ENCODE measurements at places on chromosomes 6 and 20.

- DNase-seq, result no peak
These were observed at the start of gene HIVEP1 for GRCh38 chr6:12012038-12012557. Gene HIVEP1, plus strand, starts transcription at chr6:12012312. Its CDS starts 3,317 bp downstream, at chr6:12015629.

DNA sequence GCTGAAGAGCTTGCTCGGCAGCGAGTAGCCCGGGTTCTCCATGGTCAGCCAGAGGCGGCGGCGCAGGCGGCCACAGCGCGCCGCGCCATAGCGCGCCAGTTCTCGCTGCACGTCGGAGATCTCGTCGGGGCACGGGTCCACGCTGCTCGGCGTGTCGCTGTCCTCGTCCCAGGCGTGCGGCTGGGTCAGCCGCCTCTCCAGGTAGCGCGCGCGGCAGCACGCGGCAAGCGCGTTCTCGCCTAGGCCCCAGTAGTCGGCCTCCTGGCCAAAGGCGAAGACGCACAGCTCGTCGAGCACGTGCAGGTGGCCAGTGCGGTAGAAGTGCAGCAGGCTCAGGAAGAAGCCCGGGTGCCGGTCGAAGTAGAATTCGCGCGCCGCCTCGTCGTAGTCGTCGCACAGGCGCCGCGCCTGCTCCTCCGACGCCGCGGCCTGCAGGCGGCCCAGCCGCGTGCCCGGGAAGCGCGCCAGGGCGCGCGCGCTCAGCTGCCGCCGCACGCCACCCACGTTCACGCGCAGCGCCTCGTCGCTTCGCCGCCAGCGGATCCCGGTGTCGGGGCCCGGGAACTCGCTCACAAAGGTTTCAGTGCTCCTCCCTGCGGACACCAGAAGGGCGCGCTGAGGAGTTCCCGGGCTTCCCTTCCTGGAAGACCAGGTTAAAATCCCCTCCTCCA is 2.7 kb downstream of the KCNS1 start:
- peak; percentile 57 for DNase-seq

DNA sequence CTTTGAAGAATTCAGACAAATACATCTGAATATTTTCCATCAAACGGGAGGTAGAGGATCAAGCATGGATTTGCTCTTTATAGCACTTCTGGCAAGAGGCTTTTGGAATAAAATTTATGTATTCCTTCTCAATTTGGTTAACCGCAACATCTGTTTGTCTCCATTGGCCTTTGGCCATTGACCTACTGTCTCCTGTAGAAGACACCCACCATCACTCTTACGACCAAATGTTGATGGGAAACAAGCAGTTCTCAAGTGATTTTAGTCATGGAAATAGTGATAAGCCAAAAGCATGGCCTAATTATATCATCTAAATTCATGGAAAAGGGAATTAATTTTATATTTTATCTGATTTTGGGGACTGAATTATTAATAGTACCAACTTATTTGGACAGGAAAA is 591.9 kb downstream of the CD109 start:
- DNase-seq, result no peak

DNA sequence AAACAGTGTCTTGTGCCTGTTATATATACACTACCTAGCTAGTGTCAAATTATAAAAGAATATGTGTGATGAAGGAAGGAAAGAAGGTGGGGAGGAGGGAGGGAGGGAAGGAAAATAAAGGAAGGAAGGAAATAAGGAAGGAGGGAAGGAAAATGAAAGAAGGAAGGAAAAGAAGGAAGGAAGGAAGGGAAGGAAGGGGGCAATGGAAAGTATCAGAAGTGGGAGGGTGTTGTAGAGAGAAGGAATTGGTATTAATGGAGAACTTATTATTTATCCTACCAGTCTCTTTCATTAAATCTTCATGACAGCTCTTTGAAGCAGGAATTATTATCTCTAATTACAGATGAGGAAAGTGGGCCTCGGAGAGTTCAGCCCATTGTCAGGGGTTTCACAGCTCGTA is 202.4 kb downstream of the SAMD5 start:
- DNase-seq, result no peak

DNA sequence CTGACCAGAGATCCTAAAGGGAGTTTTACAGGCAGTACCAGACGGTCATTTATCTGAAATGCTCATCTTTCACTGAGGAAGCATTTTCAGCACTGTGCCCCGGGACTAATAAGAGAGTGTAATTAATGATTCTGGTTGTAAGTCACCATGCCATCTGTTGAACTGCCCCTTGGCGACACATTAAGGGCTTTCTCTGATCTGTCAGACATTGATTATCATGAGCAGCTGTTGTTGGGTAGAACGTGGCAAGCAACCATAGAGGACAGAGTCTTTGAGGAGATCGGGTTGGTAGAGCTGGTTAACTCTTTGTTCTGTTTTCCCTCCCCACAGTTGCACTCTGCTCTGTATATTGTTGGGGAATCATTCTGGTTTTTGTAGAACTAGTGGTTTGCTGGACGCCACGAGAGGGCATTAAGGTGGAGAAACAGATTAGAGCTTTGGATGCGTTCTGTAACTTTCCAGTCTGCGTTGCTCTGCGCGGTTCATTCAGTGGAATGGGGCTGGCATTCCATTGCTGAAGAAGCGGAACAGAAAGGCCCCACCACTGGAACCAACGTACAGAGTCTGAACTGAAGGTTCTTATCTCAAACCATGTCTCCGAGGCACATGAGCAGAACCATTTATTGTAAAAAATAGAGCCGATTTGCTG is 34.3 kb downstream of the RPRD1B start:
- DNase-seq, result no peak

GRCh38 chr6:30763155-30763617 is 18.8 kb upstream of the IER3 start:
- no peak for DNase-seq

- no peak for DNase-seq
These were observed 680.9 kb downstream of the MAFB start for GRCh38 chr20:40008177-40008576.

DNA sequence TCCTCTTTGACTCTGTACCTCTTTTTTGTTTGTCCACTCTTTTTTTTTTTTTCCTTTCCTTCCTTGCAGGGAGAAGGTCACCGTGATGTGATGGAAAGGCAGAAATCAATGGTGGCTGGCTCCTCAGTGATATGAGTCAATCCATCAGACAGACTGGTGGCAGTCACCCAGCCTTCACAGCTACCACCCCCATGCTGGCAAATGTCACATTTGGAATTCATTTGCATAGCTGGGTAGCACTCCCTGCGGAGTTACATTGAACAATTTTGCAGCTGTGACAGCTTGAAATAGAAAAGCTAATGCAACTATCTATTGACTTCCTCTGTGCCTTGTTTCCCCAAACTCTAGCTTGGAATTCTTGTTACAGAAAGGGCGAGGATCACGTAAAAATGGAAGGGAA is 668.4 kb downstream of the C6orf118 start:
- no peak for DNase-seq

- no peak for DNase-seq
These were observed 5.2 kb downstream of the BTBD9 start for GRCh38 chr6:38634518-38634917.

DNA sequence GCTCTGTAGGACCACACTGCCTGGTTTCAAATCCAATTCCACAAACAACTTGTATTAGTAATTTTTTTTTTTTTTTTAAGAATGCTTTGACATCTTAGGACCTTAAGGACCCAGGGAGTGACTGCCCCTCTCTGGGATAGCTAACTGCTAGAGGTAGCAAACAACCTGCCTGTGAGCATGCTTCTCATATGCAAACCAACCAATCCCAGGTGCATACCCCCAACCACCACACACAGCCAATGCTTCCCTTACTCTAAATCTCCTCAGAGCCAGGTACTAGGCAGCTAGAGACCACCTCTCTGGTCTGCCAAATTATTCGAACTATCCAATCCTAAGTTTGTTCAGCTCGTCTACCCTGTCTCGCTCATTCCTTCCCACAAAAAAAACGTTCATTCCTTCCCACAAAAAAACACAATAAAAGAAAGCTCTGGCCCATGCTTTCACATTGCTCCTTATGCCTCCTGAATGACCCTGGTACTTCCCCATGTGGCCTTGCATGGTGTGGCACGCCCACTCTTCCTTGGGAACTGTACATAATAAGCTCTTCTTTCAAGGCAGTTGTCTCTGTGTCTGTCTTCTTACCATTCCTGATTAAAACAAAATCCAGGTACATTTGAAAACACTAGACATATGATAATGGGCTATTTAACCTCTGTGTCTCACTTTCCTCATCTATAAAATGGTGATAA is 6.4 kb downstream of the SERAC1 start:
- DNase-seq, result no peak

DNA sequence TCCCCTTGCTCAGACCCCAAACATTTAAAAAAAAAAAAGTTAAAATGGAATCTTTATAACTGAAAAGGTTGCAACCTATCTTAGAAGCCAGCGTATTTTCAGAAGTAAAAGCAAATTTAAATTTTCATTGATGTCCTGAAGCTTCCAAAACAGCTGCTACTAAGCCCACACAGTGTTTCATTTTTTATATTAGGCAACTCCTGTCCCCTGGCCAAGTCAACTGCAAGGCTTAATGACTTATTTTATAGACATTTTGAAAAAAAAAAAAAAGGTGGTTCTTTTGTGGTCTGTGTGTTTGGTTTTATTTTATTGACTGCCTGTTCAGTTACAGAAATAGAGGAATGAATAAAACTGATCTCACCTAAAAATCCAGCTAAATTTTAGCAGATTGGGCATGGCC is 13.0 kb downstream of the CFAP61 start:
- no peak for DNase-seq

DNA sequence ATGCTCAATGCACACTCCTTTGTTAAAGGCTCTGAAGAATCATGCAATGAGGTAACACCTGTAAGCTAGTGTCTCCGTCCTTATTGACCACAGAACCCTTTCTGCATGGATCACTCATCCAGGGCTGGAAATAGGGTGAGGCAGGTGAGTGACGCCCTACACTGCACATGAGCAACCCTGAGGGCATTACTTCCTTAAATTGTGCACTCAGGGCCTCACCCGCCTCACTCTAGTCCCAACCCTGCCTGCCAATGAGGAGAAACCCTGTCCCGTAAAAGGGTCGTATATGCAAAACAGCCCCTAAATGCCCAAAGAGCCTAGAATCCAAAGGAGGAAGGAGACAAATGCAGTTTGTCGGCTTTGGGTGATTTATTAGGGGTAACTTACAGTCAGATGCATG is 33.6 kb upstream of the NOP56 start:
- DNase-seq, result no peak

DNA sequence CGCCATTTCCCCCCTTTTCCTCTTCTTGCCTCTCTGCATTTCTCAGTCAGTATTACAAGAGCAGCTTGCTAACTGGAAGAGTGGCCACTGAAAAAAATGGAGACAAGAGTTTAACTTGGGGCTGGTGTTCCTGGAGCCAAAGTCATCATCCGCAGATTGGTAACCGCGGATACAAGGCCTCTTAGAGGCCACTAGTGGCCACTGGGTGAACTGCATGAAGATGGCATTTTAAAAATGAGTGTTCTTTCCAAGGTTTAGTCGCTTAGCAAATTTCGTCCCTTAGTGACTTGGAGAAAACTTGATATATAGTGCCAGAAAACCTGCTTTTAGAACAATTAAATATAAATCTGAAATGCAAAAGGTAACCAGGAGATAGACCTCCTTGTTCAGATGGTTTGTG is 4.8 kb downstream of the F13A1 start:
- no peak for DNase-seq

- DNase-seq, result no peak
These were observed 544 bp upstream of the NRM start for GRCh38 chr6:30691208-30691847.

GRCh38 chr6:30926644-30927043 is 5.3 kb downstream of the SFTA2 start:
- DNase-seq, result no peak

- DNase-seq, result no peak
These were observed 176.4 kb downstream of the TBC1D32 start for GRCh38 chr6:121157906-121158305.

GRCh38 chr6:34771727-34772126 is 14.4 kb downstream of the SNRPC start:
- DNase-seq, result no peak

- no peak for DNase-seq
These were observed 290.9 kb upstream of the TSHZ2 start for GRCh38 chr20:52681288-52681687.

DNA sequence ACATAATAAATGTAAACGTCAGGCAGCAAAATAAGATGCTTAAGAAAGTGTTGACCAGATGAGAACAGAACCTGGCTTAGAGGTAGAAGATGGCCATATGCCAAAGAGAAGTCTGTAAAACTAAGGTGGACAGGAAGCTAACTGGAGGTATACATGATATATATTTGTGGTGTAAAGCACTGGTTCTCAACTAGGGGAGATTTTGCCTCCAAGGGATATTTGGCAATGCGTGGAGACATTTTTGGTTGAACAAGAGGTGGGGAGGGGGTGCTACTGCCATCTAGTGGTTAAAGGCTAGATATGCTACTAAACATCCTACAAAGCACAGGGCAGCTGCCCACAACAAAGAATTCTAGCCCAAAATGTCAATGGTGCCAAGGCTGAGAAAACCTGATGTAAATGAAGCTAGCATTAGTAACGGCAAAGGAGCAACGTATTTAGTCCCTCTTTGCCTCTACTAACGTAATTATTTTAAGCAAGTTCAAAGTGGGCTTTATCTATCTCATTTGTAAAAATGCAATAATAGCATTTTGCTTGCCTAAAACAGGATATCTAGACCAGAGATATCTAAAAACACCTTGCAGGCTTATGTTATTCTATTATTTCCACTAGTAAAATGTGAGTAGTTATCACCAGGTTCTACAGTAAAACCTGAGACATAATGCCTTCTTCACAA is 182.6 kb downstream of the RNGTT start:
- DNase-seq, result peak; percentile 57

DNA sequence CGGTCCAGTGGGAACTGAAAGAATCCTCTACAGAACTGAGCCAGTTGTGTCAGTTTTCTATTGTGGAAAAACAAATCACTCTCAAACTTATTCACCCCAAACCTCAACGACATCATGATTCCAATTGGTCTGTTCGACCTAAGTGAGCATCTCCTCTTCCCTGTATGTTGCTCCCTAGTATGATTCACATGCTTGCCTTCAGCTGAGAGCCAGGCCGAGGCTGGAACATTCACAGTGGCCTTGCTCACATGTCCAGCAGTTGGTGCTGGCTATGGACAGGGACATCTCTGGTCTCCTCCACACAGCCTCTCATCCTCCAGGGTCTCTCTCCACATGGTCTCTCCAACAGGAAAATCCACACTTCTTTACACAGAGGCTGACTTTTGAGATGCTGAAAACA is 28.3 kb upstream of the TMEM181 start:
- DNase-seq, result no peak

DNA sequence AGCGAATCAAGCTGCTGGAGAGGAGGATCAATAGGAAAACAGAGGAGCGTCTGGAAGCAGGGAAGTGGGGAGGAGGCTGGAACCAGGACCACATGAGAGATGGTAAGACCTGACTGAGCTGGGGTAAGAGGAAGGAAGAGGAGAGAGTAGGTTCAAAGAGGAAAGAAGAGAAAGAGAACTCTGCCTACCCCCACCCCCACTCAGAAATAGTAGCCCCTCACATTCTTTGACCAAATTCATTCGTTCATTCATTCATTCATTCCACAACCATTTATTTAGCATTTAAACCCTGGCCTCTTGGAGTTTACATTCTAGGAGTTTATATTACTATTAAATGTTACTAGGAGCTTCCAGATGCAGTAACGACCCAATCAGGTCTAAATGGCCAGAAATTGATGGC is 15.8 kb upstream of the HCK start:
- DNase-seq, result no peak
